ENCODE measurements at places on chromosomes 4 and X.

DNA sequence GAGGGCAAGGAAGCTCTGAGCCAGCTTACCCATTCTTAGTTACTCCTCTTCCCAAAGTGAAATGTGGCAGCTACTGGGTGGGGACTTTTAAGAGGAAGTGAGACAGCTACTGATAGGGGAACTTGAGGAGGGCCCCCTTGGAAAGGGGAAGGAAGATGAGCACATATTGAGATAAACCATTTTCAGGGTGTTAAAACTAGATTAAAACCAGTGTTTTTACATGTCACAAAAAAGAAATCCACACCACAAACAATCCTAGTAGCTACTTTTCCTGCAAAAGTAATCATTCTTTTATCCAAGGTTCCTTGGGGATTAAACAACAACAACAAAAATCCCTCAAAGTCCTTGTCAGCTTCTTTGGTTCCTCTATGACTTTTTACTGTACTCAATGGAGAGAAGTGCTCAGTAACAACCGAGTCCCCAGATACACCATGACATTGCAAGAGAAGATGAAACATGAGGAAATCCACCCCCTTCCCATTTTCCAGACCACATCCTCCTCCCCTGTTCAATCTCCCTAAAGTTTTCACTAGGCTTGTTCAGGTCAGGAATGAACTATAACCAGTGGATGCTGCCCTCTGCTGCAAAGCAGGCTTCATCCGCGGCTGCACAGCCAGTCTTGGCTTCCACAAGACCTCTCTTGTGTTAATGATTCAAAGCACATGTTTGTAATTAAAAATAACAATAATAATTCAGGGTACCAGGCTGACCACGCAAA lies 113.5 kb upstream of the TMEM164 start:
- no peak for DNase-seq

- no peak for DNase-seq
Observed at GRCh38 chr4:93996895-93997294, 168.3 kb downstream of the ATOH1 start.

DNA sequence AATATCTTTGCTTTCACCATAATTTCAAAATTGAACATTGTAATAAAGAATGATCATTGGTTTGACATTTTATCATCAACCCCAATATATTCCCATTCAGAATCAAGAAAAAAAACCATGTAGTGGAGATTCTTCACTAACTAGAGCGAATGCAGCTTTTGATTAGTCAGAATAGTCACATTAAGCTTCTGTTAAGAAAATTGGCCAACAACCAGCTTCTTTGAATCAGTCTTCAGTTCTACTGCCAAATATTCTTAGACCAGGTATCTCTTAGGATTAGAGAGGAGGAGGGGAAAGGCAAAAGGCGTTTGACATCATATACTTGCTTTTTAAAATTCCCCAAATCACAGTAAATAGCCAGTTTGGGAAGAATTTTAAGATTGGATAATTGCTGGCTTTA lies 22.2 kb upstream of the TBC1D8B start:
- DNase-seq, result no peak

DNA sequence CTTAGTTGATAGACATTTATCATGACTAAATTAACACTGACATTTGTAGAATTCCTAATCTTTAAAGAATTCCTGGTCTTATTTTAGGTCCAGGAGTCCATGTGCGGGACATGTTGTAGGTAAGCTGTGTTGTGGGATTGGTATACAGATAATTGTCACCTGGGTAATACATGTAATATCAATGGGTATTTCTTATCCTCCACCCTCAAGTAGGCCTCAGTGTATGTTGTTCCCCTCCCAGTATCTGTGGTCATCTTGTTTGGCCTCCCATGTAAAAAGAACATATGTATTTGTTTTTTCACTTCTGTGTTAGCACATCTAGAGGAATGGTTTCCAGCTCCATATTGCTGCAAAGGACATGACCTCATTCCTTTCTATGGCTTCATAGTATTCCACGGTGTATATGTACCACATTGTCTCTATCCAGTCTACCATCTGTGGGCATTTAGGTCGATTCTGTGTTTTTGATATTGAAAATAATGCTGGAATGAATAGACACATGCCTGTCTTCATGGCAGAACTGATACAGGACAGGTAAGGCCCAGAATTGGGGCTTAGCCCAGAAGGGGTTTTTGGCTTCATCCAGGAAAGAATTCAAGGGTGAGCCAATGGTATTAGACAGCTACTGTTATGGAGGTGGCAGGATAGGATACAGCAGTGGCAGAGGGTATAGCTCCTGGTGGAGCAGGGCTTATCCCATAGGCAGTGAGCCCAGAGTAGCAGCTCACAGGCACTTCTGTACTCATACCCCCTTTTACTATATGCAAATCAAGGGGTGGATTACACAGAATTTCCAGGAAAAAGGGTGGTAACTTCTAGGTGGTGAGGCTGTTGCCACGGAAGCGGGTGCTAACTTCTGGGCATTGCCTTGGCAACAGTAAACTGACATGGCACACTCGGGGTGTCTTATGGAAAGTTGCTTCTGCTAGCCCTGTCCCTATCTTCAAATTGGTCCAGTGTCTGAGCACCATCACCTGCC lies 66.1 kb upstream of the WDR1 start:
- DNase-seq, result no peak

- no peak for DNase-seq
Observed at GRCh38 chr4:182700362-182701160, 216.6 kb downstream of the DCTD start.

GRCh38 chr4:184383497-184384055 lies 90.8 kb downstream of the IRF2 start:
- DNase-seq, result no peak

DNA sequence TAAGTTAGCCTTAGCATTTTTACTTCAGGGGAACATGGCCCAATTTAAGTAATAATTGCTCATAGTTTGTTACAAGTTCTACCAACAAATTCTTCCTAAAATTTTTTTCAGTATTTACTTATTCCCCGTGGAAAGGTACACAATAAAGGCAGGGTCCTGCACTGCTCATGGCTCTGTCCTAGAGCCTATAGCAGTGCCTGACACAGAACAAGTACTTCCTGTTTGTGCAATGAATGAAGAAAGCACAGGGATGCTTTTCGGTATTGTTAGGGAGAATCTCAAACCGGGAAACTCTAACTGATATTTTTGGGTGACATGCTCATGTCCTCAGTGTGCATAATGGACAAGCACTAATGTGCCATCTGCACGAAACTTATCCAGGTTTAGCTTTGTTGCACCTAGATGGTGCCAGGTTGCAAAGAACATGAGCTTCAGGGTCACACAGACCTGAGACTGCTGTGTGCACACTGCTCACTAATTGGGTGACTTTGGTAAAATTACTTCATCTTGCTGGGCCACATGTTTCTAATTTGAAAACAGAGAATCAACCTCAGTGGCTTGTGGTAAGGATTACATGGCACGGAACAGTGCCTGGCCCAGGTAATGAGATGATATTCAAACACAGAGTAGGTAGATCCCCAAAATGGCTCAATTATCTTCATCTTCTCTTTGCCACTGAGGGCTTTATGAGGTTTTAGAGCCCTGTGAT lies 175.8 kb upstream of the NPY2R start:
- no peak for DNase-seq

GRCh38 chr4:109611045-109611646 lies 51.1 kb downstream of the MCUB start:
- no peak for DNase-seq

DNA sequence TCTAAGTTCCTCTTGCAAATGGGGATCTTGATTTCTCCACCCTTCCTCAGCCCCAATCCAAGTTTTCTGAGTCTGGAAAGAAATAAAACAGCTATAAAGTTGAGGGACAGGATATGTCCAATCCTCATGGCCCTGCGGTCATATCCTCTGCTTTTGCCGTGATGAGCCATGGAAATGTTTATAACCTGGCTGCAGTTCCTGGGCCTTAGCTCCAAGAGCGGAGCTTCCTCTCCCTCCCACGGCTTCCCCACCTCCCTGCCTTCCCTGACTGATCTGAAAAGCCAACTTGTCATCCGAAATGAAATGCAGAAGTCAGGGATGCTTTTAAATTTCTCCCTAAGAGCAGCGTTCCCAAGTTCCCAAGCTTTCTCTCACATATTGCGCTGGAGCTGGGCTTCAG lies 221.5 kb upstream of the SFRP2 start:
- DNase-seq, result no peak

GRCh38 chrX:41118156-41118555 lies 32.9 kb downstream of the USP9X start:
- no peak for DNase-seq

DNA sequence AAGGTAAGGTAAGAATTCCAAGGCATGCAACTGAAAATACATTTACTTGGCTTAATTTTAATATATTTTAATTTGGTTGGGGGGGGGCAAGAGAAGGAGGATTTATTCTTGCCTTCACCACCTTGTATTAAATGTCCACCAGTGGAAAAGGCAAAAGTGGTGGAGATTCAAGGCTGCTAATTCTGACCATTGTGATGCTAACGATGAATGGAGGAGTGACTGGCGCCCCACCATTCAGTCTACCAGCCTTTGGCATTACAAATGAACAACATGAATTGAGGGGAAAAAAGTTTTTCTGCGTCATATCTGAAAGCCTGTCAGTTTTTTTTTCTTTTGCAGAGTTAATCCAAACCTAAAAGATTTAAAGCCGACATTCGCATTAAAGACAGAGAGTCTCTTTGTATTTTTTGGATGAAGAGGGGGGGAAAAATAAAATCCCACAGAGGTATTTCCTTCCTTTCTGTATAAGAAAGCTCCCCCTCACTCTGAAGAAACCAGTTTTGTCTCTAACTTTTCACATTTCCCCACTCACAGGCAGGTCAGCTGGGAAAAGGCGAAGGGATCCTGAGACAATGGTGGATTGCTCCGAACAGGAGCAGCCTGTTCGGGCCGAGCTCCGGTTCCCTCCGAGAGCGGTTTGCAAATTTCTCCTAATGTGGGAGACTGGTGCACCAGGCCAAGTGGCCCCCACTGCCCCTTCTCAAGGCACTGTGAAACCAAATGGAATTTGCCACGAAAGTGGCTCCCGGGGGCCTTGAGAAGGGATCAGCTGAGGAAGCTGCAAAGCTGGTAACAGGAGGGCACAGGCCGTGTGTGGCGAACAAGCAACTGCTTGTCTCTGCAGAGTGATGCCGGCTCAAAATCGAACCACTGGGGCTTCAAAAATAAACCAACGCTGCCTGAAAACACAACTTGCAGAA lies 28.1 kb downstream of the SHISA3 start:
- no peak for DNase-seq

- DNase-seq, result no peak
Observed at GRCh38 chr4:7366180-7366945, 68.4 kb downstream of the PSAPL1 start.

GRCh38 chr4:41144812-41145211 lies 69.5 kb downstream of the APBB2 start:
- no peak for DNase-seq

DNA sequence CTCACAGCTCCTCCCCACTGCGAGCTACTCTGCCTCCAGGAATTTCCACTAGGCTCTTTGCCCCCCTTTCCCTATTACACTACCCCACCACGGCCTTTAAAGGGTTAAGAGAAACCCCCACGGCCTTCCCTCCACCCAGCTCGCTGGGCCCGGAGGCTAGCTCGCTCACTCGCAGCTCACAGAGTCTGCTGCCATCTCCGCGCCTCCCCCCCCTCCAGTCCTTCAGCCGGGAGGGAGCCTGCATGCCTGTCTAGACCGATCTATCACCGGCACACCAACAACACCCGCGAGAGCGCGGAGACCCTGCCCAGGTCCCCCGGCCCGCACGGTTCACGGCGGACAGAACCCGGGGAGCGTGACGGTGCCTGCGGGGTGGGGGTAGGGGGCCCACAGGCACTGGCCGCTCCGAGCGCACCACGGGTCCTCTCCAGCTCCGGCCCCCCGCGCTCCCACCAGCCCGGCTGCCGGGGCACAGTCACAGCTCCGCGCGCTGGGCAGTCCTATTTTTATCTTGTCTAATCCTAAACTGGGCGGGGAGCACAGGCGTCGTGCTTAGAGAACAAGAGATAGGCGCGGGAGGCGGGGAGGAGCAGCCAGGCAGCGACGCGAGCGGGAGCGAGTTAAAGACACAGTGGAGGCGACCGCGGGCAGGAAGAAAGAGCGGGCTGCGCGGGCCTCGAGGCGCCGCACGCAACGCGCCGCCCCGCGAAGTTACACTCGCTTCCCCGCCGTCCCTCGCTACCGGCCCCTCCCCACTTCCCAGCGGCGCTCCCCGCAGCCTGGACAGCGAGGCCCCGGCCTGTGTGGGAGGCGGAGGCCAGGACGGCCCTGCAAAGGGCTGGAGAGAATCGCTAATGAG lies 3.5 kb downstream of the BCOR start:
- DNase-seq, result no peak

DNA sequence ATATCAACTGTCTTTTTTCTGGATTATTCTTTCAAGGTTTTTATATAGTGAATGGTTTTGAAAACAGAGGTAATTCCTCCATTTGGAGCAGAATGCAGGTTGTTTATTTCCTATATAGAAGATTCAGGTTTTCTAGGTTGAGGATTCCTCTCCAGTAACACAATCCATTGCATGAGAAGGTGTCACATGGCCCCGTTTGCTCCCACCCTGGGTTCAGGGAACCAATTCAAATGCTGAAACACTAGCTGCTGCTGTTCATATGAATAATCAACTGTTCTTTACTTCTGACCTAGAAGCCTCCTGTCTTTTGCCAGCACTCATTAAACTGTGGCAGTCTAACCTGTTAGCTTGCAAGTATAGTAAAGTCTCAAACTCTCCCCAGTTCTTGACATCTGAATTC lies 1316.9 kb upstream of the TENM3 start:
- no peak for DNase-seq

DNA sequence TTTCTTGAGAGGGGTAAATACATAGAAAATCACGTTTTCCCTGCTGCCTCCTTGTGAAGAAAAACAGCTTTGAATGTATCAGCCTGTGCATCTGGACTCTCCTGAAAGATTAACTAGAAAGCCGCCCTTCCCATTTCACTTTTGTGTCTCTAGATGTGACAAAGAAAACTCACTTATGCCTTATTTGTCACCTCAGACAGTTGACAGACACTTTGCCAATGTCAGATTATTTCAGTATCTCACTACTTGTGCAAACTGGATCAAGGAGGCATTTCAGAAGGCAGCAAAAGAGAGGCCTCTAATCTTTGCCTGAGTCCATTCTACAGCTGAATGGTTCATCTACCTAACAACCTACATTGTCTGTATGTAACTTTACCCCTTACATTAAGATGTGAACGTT lies 754.9 kb downstream of the RPA4 start:
- DNase-seq, result no peak
